ENCODE measurements at places on chromosomes 3 and 15.

- no peak for DNase-seq
Observed at GRCh38 chr3:49937090-49937489, 2.9 kb upstream of the RBM6 start.

DNA sequence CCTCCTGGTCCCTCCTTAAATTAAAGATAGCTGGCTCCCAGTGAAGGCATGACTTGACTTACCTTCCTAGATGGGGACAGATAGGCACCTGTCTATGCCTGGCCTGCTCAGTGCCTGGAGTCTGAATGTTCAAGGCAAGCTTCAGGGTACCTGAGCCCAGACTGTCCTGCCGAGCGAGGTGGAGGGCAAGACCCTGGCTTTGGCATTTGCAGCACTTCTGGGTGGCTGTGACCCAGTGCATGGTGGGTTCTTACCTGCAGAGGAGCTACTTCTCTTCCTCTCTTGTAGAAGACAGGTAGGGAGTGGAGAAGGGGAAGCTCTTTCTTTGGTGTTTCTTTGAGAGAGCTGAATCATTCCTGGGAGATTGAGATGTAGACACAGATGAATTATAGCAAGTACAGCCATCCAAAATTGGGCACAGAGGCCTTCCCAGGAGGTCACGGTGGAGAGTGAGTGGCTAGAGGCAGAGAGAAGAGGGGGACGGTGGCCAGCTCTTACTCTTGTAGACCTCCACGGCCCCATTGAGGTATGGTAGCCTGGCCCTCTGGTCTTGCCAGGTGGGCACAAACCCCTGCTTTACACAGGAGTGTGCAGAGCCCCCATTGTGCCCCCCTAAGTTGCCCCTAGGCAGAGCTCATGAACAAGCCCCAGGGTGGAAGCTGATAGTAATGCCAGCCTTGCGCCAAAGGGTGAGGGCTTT is 402.5 kb upstream of the TPM1 start:
- no peak for DNase-seq

DNA sequence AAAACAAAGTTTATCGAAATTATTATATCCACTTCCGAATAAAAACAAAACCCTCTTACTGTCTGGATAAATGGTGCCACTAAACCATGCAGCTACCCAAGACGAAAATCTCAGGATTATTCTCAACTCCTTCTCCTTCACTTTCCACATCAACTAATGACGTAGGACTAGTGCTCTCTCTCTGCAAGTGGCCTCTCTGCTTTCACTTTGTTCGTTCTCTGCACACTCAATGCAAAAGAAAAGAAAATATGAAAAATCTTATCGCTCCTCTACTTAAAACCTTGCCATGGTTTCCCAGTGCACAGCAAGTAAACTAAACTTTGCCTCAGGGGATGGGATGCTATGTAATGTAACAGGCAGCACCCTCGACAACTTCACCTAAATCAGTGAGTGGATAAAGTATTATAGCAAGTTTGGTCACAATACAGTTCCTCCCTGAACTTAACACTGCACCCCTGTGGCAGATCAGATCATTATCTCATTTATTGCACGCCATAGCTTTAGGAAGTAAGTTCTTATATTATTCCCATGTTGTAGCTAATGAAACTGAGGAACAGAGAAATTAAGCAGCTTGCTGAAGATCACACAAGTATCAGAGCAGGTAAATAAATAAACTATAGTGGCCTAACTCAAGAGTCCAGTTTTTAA is 262.7 kb upstream of the GADL1 start:
- DNase-seq: no peak

DNA sequence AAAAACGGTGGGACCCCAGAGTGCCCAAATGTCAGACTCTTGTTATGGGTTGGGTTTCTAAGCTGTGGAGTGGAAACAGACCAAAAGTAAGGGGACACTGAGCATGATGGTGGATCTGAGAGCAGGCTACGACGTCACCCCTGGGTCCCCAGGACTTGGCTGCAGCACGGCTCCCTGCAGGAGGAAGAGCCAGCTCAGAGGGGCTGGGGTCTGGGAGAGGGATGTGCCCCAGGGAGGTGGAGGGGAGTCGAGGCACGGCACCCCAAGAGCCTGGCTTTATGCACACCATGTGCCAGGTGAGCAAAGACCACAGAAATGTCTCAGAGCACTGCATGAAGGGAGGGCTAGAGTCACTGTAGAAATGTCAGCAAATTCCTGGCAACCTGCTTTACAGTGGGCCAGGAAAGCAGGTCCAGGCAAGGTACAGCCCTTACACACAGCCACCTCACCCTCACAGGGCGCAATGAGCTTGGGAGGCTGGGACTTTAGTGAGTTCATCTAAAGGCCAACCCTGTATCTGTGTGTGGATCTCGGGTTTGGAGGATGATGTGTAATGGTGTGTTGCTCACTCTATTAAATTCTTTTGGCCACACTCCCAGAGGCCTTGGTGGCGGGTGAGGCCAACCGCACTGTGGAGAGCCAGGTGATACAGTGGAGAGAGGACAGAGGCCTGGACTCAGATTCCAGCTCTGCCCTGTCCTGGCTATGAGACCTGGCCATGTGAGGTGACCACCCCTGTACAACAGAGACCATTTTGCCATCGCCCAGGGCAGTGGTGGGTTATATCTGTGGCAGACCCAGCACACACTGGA is 14.1 kb downstream of the CTSH start:
- no peak for DNase-seq

DNA sequence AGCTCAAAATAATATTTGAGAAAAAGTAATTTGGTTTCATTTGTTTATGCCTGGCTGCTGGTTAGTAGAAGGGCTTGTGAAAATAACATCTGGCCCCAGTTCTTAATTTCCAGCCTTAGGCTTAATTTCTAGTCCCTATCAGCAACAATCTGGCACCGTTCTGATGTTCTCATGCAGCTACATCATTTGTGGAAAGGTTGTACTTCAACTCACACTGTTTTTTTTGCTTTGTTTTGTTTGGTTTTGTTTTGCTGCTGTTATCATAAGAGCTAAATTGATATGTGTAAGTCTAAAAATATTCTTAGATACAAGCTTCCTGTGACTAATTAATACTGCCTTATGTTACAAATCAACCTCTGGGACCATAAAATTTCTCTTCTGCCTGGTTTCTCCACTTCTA is 8.9 kb downstream of the CPA3 start:
- no peak for DNase-seq

DNA sequence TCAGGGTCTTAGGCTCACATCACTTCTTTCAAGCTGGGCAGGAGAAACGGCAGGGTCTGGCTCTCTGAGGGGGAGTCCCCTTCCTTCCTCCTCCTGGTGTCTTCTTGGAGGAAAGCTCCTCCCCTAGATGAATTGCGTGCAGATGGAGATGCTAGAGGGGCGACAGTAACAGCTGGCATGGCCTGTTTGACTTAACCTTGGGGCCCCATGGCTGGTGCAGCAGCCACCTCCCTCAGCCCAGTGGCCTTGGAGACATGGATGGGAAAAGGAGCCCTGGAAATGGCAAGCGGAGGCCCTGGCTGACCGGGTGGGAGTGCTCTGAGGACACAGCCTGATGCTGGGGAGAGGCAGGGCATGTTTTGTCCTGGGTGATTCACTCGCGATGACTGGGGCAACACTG is 20.2 kb downstream of the PAK6 start:
- DNase-seq: no peak

DNA sequence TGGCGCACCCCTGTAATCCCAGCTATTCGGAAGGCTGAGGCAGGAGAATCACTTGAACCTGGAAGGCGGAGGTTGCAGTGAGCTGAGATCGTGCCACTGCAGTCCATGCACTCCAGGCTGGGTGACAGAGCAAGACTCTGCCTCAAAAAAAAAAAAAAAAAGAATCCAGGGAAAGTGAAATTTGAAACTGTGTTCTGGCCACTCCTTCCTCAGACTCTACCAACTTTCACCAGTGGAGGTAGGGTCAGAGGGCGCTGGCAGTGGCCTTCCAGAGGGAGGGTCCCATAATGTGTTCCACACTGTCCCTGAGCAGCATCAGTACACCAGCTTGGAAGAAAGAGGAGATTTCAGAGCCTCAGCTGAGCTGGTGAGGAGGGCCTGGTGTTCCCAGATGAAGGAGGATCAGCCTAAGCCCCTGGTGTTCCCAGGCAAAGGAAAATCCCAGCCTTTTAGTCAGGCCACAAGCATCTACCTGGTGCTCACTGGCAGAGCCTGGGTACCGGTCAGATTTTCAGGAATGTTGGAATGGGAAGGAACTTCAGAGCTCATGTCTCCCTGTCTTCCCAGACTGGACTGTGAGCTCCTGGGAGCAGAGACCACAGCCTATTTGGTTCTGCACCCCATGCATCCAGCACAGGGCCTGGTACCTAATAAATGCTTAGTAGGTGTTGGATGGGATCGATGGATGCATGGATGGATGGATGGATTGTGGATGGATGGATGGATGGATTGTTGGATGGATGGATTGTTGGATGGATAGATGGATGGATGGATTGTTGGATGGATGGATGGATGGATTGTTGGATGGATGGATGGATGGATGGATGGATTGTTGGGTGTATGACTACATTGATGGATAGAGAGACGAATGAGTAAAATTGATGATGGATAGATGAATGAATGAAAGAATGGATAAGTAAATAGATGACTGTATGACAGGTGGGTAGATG is 117.9 kb downstream of the CORO2B start:
- DNase-seq: no peak

GRCh38 chr15:44015545-44016305 is 179.3 kb downstream of the FRMD5 start:
- DNase-seq: no peak

Measured in NCI-H345 (cell line).